ENCODE measurements at places on chromosomes 2 and 18. TPM values are rescaled to one million over a fixed set of nuclear protein-coding genes. Genes with fewer than 3 reads are reported as not detected.

The ITPRIPL1 gene
- total RNA-seq = 12.4 TPM

The MYL1 gene
- total RNA-seq = not detected

The HOXD12 gene
- total RNA-seq = 0.27 TPM

GRCh38 chr2:48566592-48567310, 36.8 kb downstream of the STON1 start:
- DNase-seq = no peak

GRCh38 chr2:138713504-138713903, 66.7 kb downstream of the NXPH2 start:
- no peak for DNase-seq

- DNase-seq = no peak
Observed at GRCh38 chr2:48812416-48812815, 56.9 kb upstream of the LHCGR start.

GRCh38 chr18:12886498-12887126, 2.6 kb upstream of the PTPN2 start:
- DNase-seq = no peak

GRCh38 chr2:85594715-85595300, 737 bp upstream of the RNF181 start:
- DNase-seq = no peak

GRCh38 chr18:74819433-74820059, 221.9 kb downstream of the ZNF407 start:
- no peak for DNase-seq

GRCh38 chr2:230944757-230945372, 19.8 kb upstream of the GPR55 start:
- no peak for DNase-seq

Data from HCT116 (cell line).